ENCODE measurements at places on chromosomes 7 and 10.

- DNase-seq: no peak
These were observed 234.4 kb downstream of the TEX36 start for GRCh38 chr10:125448596-125448995.

DNA sequence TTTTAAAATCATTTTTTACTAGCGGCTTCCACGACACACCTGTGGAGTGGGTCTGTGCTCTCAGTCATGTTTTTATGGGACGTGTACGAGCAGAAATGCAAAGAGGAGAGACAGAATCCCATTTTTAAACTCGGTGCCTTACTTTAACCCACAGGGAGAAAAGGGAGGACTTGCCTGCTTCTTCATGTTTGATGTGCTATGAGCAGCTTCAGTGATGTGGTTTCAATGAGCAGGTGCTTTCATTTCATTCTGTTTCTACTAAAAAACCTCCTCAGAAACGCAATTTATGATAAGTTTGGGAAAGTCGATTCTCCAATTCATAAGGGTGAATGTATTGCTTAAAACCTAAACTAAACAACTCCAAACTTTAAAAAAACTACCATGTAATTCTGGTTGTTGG is 537.2 kb downstream of the GATA3 start:
- DNase-seq: no peak

DNA sequence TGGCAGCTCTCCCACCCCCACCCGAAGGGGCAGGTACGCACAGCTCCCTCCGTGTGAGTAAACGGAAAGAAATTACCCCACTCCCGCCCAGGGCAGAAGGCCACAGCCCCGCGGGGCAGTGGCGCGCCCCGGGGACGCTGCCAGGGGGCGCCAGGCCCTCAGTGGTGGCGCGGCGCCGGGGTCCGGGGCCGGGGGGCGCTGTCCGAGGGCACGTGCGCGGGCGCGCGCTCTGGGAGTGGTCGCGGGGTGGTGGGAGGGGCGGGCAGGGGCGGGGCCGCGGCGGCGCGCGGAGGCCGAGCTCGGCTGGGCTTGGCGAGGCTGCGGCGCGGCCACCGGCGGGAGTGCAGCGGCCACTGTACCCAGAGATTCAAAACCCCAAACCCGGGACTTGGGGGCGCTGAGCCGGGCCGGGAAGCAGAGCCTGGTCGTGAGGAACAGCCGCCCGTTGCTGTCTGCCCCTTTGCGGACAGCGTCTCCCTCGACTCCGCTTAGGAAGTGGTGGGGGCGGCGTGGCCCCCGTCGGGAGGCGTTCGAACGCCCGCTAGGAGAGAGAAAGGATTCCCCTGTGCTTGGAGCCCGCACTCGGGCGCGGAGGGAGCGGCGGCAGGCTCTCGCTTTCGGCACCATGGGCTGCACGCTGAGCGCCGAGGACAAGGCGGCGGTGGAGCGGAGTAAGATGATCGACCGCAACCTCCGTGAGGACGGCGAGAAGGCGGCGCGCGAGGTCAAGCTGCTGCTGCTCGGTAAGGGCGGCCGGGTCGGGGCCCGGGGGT is at the start of gene GNAI1:
Gene GNAI1, plus strand, starts transcription at position 296 of the 773 bp plus-strand sequence. Its CDS starts 330 bp downstream, at position 626.
- DNase-seq: peak; percentile 43

- DNase-seq: no peak
These were observed 615.2 kb downstream of the CCSER2 start for GRCh38 chr10:84943541-84943940.

DNA sequence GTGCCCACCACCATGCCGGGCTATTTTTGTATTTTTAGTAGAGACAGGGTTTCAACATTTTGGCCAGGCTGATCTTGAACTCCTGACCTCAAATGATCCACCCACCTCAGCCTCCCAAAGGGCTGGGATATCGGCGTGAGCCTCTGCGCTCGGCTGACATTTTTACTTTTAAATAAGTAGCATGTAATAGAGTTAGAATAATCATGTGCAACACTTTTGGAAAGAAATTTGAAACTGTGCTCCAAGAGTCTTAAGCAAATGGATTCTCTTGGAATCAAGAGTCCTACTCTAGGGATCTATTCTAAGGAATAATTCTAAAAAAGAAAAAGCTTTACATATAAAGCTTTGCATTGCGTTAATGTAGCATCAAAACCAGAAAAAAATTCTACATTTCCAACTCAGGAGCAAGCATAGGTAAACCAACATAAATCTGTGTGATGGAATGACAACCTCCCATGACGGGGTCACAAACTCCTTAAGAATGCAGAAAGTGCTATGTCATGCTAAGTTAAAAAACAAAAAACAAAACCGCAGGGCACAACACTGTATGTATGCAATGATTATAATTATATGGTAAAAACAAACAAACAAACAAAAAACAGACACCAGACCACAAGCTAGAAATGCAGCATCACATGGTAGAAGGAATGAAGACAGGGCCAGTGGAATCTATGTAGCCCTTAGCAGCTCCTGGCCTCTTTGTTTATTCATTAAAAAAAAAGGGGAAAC is 98.7 kb downstream of the RNF216 start:
- no peak for DNase-seq

DNA sequence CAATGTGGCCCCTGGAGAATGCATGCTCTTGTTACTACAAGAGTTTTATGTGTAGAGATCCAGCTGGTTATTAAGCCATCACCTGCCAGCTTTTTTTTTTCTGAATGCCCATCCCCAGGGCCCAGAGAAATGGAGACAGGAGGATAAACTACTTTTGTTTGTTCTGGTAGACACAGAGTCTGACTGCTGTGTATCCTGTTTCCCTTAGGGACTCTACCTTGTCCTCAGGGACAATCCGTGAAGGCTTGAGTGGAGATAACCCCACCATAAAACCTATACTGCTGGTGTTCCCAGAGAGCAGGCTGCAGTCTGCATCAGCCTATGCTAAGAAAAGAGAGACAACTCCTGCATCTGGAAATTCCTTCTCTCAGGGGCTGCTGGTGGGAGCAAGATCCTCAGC is at the start of gene OR2A5:
Gene OR2A5, plus strand, starts transcription at position 301 of the 400 bp plus-strand sequence. CDS start 1,454 bp downstream, outside the sequence.
- DNase-seq: no peak

All from activated CD4-positive, CD25-positive, alpha-beta regulatory T cell treated with anti-CD3 and anti-CD28 coated beads, Interleukin-2, amount 50 U/mL, for 72 hours (primary cell).